ENCODE measurements at places on chromosomes 5 and 9.
A peak's percentile ranks its signal among the peaks of the same experiment; 100 is the strongest.

GRCh38 chr5:112533362-112533761, 114.3 kb upstream of the EPB41L4A start:
- DNase-seq, result no peak

DNA sequence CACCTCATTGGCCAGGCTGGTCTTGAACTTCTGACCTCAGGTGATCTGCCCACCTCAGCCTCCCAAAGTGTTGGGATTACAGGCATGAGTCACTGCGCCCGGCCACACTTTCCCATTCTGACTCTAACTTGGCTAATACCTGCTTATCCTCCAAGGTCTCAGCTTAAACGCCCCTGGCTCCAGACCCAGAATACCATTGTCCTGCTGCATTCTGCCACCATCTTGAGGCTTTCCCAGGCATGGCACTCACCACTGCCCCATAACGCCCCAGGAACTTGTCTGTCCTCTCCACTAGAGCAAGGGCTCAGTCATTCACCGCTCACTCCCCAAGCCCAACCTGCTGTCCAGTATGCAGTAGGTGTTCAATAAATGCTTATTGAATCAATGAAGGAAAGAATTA, 39.8 kb downstream of the CAMK2A start:
- DNase-seq, result no peak

DNA sequence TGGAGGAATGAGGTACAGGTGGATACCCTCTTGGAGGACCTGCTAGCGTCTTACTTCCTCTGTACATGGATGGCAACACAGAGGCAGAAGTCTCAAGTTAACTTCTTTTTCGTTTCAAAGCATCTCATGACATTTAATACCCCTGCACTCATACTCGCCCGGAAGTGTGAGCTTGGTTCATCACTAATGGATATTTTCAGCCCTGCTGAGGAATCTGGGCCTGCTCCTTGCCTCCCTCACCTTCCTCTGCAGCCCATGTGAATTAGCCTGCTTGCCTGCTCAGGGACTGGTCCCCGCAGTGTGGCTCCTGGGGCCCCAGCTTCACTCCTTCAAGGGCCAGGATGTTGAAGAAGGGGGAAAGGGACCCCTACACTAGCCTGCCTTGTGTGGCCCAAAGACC, 34.1 kb downstream of the GADD45G start:
- DNase-seq, result peak; percentile 4

DNA sequence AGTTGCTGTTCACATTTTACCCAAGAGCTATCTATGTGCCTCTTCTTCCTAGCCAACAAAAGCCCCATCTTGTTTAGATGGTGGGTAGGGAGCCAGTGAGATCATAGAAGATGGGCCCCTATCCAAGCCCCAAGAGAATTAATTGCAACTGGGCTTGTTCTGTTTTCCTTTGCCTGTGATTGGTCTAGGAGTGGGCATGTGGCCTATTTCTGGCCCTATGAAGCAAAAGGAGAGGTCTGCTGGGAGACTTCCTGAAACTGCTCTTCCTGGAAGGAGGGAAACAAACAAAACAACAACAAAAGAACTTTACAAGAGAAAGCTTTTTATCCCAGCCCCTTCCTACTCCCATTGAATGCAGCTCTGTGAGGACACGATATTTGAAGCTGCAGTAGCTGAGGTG, 32.5 kb upstream of the ALDOB start:
- DNase-seq, result no peak

- no peak for DNase-seq
Measured at GRCh38 chr9:109052416-109052815, 39.1 kb upstream of the CTNNAL1 start.

DNA sequence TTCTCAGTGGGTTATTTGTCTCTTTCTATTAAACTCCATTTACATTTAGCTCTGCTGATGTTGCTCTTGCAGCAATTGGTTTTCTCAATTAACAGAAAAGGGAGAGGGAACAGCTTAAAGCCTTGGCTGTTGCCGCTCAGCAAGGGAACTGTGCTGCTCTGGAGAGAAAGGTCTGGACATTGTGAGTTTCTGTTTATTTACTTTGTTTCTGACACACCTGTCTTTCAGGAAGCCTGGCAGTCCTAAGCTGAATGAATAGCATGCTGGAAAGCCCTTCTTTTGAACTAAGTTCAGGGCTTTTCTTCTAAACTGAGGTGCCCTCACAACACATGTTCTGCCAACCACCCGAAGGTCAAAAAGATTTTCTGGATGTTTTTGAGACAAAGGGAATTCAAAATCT, 491.9 kb downstream of the PDE4D start:
- DNase-seq, result no peak

Data from glutamatergic neuron (in vitro differentiated cells).